ENCODE measurements at places on chromosomes 3 and 15.

DNA sequence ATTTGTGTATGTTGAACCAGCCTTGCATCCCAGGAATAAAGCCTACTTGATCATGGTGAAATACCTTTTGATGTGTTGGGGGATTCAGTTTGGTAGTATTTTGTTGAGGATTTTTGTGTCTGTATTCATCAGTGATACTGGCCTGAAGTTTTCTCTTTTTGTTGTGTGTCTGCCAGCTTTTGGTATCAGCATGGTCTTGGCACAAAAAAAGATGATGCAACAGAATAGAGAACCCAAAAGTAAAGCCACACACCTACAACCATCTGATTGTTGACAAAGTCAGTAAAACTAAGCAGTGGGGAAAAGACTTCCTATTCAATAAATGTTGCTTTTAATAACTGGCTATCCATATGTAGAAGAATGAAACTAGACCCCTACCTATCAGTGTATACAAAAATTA, 77.6 kb downstream of the TCF12 start:
- no peak for DNase-seq

DNA sequence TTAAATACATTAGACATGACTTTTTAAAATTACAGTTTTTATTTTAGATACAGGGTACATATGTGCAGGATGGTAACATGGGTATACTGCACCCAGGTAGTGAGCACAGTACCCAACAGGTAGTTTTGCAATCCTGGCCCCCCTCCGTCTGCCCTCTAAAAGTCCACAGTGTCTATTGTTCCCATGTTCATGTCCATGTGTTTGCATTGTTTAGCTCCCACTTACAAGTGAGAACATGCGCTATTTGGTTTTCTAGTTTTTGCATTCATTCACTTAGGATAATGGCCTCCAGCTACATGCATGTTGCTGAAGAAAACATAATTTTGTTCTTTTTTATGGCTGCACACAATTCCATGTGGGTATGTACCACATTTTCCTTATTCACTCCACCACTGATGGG, 23.8 kb downstream of the C3orf70 start:
- no peak for DNase-seq

DNA sequence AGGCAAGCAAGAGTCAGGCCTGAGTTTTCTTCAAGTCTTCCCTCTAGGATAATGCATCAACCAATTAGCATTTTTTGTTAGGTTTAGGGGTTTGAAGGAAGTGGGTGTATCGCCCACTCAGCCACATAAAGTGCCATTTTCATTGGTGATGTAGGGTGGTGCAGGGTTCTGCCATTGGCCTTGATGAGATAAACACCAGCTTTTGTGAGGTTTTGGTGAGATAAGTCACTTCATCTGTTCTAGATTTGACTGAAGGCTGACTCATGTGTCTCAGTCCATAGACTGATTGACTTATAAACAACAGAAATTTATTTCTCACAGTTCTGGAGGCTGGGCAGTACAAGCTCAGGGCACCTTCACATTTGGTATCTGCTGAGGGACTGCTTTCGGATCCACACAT, 84.5 kb upstream of the C3orf80 start:
- no peak for DNase-seq

DNA sequence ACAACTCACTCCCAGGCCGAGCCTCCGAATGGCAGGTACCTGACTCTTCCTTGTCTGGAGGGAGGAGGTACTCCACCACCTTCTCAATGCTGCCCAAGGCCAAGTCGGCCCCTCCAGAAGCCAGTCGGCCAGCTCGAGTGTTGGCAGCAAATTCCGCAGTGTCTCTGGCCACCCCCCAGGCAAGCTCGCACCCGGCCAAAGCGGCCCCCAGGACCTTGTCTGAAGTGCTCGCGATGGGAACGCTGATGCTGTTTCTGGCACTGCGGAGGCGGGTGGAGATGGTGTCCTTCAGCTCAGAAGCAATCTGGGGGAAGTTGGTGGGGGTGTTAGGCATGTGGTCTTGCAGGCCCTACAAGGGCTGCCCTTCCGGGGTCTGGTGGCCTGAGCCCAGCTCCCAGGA, 9.2 kb downstream of the PLIN1 start:
- no peak for DNase-seq

DNA sequence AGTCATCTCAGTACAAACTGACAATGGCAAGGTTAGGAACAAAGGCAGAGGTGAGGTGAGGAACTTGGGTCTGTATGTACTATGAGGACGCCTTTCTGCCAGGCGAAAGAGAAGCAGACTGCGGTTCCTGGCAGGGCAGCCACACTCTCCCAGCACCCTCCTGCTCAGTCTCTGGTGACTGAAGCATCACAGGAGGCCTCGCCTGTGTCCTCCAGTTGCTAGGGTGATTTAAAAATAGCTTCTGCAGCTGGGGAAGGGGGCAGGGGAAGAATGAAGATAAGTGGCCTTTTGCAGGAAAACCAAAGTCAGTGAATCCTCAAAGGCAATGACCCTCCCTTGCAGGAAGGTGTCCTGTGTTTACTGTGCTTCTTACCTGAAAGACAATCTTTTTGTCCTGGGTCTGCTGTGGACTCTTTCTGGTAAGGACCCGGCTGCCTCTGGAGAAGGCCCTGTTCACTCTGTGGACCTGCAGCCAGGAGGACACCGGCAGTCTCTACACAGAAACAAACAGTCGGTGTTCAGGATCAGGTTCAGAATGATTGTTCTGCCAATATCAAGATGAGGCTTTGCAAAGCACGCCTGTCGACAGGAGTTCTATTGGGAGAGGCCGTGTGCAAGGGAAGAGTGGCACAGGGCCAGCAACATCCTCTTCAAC, 65.7 kb upstream of the DGKG start:
- DNase-seq, result peak; percentile 72

DNA sequence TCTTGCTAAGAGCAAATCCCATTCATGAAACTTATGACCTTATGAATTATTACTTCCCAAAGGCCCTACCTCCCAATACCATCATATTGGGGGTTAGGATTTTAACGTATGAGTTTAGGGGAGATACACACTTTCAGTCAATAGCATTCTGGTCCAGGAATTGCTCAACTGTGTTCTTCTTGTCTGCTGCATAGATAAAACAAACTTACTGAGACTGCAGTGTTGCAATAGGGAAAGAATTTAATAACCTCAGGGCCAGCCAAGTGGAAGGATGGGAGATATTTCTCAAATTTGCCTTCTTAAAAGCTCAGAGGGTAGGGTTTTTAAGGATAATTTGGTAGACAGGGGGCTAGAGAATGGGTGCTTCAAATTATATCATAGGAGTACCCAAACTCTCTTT, 625.8 kb downstream of the OTOL1 start:
- no peak for DNase-seq

GRCh38 chr3:141402476-141403171, 34.3 kb downstream of the ZBTB38 start:
- peak; percentile 52 for DNase-seq

GRCh38 chr3:47782446-47783308, 984 bp upstream of the SMARCC1 start:
- no peak for DNase-seq

DNA sequence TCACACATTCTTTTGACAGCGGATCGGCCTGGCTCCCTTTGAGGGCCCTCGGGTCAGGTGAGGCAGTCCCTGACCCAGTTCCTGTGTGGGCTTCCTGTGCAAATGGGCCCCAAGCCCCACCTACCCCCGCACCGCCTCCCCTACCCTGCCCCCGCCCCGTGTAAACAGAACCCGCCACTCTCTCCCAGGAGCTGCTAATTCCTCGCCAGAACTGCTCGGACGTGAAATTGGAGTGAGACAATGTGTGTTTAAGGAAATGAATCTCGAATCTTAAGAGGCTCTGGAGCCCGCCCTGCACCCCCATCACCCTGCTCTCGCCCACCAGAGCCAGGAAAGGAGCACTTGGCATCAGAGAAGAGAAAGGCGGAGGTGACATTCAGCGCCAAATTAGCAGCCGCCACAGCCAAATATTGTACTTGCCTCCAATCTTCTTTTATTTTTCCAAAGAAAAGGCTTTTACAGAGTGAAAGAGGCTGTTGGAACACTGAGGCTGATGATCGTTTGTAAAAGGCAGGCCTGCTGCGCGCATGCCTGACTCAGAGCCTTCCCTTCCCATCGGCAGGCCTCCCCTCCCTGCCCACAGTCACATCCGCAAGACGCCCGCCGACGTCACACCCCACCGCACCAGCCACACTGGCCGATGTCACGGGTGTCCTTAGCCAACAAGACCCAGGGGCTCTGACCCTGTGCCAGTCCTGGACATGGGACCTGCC, 53.1 kb downstream of the CACNA2D2 start:
- DNase-seq, result no peak

DNA sequence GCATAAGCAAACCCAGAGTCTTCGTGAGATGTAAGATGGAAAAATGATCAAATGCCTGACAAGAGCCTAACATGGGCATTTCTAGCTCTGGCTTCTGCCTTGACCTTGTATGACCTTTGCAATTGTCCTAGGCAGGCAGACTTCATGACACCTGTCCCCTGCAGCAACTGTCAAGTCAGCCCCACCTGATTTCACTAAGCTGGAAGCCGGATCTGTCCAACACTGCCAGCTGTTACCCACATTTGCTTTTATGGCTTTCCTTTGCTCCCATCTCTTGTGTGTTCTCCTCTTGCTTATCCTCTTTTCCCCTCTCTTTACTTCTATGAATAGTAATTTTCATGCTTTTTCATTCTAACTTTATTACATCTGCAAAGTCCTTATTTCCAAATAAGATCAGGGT, 48.5 kb upstream of the TNIK start:
- DNase-seq, result no peak

GRCh38 chr15:101368086-101368780, 73.2 kb upstream of the SNRPA1 start:
- no peak for DNase-seq

DNA sequence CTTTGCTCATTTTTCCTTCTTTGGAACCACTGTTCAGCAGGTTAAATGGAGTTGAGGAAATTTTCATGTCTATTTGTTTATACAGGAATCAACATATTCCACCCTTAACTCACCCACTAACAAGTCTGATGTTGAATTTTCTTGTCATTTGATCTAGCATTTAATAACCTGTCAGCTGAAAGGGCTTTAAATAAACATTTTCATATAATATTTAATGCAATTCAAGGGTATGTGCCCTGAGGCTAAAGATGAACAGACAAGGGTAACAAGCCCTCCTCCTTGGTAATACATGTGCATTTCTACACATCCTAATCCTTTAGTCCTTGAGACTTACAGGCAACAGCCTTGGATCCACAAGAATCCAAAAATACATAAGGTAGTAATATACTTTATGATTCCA, 435.0 kb upstream of the NR2F2 start:
- no peak for DNase-seq

- DNase-seq, result no peak
Observed at GRCh38 chr3:114567771-114568170, 273.9 kb downstream of the TIGIT start.

GRCh38 chr3:51269466-51269865, 115.6 kb upstream of the MANF start:
- DNase-seq, result no peak

- DNase-seq, result no peak
Observed at GRCh38 chr3:67655364-67656121, 1.1 kb upstream of the SUCLG2 start.

DNA sequence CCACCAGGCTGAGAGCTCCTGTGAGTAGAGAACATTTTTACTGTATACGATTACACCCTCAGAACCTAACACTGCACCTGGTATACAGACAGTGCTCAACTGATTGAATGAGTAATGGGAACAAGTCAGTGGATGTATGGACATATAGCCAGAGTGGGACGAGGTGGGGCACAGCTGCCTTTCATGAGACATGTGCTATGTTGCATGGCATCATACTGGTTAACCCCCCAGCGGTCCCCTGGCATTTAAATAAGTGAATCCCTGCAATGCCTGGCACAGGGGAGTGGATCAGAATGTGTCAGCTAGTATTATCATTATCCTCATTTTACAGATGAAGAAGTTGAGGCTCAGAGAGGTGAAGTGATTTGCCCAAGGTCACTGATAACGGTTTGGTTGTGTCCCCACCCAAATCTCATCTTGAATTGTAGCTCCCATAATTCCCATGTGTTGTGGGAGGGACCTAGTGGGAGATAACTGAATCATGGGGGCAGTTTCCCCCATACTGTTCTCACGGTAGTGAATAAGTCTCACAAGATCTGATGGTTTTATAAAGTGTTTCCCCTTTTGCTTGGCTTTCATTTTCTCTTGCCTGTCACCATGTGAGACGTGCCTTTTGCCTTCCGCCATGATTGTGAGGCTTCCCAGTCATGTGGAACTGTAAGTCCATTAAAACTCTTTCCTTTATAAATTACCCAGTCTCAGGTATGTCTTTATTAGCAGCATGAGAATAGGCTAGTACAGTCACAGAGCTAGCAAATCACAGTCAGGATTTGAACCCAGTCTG, 56.0 kb upstream of the ATP2B2 start:
- no peak for DNase-seq

DNA sequence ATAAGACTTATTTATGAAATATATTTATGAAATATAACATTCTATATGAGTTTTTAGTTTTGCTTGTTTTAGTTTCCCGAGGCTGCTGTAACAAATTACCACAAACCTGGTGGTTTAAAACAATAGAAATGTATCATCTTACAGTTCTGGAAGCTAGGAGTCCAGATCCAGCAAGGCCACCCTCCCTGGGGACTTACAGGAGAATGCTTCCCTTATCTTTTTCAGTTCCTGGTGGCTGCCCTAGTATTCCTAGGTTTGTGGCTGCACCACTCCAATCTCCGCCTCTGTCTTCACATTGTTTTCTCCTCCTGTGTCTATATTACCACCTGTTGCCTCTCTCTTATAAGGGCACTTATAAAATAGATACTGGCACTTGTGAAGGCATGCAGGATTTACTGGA, 877.8 kb downstream of the TUSC7 start:
- no peak for DNase-seq

DNA sequence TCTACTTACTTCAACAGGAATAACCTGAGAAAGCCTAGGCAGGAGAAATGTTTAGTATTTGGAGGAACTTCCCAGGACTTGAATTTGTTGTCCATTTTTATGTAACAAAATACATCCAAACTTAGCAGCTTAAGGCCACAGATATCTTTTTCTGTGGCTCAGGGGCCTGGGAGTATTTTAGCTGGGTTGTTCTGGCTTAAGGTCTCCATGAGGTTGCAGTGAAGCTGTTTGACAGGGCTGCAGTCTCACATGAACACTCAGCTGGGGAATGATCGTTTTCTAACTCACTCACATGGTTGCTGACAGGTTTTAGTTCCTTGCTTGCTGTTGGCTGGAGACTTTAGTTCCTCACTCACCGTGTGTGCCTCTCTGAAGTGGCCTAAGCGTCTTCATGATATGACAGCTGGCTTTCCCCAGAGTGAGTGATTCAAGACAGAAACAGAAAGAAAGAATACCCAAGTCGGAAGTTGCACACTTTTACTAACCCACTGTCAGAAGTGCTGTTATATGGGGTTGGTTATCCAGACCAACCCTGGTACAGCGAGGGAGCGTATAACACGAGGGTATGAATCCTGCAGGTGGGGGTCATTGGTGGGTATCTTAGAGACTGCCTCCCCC, 229.7 kb upstream of the TBL1XR1 start:
- no peak for DNase-seq

DNA sequence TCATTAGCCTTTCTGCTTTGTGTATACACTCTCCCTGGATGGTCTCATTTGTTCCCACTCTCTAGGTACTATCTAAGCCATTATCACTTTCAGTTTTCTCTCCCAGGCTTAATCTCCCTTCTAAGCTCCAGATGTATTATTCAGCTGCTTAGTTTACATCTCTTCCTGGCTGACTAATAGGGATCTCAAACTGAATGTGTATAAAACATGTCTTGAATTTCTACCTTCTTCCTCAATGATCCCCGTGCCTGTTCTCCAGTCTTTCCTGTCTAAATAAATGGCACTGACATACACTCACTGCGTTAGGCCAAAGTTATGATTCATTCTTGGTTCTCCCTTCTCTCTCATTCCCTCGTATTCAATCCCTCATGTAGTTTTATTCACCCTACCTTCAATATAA, 127.3 kb downstream of the NR2F2 start:
- no peak for DNase-seq
